OCI-M1 (cell line): ENCODE measurements at places on chromosomes 5 and 9.

- DNase-seq, result no peak
Observed at GRCh38 chr9:95809686-95810085, 65.8 kb upstream of the ERCC6L2 start.

GRCh38 chr9:130421154-130421801 lies 23.5 kb upstream of the ASS1 start:
- no peak for DNase-seq

DNA sequence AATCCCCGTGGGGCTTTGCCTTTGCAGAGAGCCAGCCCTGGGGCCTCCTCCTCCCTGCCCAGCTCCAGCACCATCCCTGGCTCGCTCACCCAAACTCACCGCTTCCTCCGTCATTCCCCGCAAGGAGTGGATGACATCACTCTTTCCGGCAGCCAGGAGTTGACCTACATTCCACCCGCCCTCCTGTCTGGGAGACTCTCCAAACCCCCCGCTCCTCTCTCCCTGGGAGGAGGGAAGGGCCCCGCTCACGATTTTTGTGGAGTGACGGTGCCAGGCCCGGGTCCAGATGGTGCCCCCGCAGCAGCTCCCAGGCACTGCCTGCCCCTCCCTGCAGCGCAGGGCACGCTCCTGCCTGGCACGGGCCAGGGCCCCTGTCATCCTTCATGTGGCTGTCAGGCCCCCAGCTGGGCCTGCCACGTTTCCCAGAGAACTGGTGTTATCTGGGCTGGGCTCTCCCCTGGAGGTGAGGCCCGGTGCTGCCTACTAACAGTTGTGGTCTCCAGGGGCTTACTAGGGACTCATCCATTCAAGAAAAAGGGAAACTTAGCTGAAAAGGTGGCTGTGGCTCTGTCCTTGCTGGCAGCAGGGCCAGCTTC lies 52.3 kb downstream of the NTNG2 start:
- no peak for DNase-seq

DNA sequence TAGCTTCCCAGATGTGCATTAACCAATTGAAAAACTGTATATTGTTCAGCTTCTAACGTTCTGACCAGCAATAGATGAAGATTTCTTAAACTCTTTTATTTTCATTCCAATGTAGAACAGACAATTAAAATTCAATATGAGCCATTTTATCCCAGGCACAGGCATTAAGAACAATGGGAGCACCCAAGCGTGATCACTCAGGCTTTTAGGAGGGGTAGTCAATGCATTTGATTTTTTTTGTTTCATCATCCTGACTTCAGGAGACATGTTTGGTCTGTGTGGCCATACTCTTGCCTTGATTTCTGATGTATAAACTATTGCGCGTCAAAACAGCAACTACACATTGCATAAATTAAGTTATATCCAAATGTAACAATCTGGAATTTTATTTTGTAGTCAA lies 653.0 kb upstream of the RORB start:
- no peak for DNase-seq

DNA sequence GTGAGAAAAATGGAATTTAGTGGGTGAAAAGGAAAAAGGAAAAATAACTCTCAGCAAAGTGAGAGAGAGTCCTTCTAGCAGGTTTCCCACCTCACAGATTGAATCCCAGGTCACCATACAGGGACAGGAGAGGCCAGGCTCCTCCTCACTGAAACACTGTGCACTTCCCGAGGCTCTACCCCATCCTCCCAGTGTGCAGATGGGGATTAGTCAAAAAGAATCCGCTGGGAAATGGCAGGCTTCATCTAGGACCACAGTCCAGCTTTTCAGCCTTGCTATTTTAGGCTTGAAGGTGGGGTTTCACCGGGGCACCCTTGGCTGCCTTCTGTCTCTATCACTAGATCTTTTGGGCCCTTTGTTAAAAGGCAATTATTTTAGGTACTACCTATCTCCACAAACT lies 47.8 kb downstream of the YIPF5 start:
- DNase-seq, result no peak

GRCh38 chr5:102747386-102748166 lies 7.5 kb upstream of the PAM start:
- DNase-seq, result no peak

- no peak for DNase-seq
Observed at GRCh38 chr5:137604348-137605095, 105.4 kb upstream of the SPOCK1 start.

- no peak for DNase-seq
Observed at GRCh38 chr5:64176301-64176700, 10.7 kb downstream of the RNF180 start.

- no peak for DNase-seq
Observed at GRCh38 chr5:64654561-64654938, 35.8 kb upstream of the SHISAL2B start.

GRCh38 chr5:15544039-15544438 lies 44.1 kb downstream of the FBXL7 start:
- no peak for DNase-seq

DNA sequence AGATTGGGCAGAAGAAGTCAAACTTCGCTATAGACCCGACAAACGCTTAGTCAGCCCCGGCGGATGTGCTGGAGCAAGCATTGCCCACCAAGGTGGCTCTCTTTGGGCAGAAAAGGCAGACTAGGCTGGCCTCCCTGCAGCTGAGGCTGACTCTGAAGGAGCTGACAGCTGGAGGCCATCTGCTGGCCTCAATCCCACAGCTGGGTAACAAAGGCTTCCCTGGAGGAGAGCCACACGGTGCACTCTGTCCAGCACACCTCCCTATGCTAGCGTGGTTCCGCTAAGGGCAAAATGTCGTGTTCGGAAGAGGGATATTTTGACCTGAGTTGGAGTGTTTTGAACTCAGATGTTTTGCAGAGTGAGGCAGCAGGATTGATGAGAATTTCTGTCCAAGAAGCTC lies 103.5 kb upstream of the PTCH1 start:
- DNase-seq, result no peak

DNA sequence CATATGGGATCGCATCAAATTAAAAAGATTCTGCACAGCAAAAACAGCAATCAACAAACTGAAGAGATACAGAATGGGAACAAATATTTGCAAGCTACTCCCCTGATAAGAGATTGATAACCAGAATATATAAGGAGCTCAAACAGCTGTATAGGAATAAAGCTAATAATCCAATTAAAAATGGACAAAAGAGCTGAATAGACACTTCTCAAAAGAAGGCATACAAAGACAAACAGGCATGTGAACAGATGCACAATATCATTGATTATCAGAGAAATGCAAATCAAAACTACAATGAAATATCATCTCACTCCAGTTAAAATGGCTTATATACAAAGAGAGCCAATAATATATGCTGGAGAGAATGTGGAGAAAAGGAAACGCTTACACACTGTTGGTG lies 110.6 kb downstream of the PLCXD3 start:
- DNase-seq, result no peak

- no peak for DNase-seq
Observed at GRCh38 chr9:97969014-97969413, 14.1 kb upstream of the ANP32B start.

GRCh38 chr5:136308212-136308795 lies 57.0 kb downstream of the TRPC7 start:
- DNase-seq, result no peak

DNA sequence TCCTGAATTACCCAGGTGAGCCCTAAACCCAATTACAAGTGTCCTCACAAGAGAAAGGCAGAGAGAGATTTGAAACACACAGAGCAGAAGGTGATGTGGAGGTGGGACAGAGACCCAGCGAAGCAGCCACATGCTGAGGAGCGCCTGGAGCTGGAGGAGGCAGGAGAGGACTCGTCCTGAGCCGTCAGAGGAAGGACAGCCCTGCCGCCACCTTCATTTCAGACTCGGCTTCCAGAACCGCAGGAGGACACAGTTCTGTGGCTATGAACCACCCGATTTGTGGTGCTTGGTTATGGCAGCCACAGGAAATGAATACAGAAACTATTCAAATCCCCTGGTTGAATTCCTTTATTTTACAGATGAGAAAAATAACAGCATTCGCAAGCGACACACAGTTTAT lies 16.4 kb upstream of the FBP1 start:
- DNase-seq, result no peak

DNA sequence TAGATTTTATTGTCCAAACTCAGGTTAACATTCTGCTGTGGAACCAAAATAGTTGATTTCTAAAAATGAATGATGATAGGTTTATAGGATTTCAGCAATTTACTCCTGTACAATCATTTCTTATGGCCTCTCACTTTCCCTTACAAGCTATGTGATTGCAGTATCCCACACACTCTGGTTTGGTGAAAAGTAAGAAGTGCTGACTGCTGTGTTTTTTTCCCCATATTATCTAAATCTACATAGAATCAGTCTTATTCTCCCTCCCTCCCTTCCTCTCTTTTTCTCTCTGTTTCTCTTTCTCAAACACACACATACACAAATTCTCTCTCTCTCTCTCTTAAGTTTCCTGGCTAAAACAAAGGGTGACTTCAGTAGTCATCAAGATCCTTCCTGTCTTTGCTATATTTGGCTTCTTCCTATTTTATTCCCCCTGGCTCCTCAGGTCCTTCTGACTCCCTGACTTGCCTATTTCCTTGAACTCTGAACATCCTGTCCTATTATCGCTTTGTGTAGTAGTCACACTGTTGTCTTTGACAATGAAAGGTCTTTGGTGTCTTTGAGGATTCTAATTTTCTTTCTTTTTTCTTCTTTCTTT lies 55.9 kb upstream of the HAPLN1 start:
- DNase-seq, result no peak

GRCh38 chr9:22170990-22171670 lies 162.0 kb upstream of the CDKN2B start:
- peak; percentile 82 for DNase-seq

- peak; percentile 35 for DNase-seq
Observed at GRCh38 chr5:139982157-139982974, 60.7 kb downstream of the NRG2 start.

- peak; percentile 59 for DNase-seq
Observed at GRCh38 chr9:130835441-130836298, 616 bp downstream of the ABL1 start.

GRCh38 chr9:5479994-5480694 lies 29.8 kb downstream of the CD274 start:
- no peak for DNase-seq

GRCh38 chr5:56616454-56617160 lies 198.7 kb upstream of the MAP3K1 start:
- no peak for DNase-seq

GRCh38 chr5:121962958-121963357 lies 1.2 kb downstream of the SRFBP1 start:
- DNase-seq, result no peak

DNA sequence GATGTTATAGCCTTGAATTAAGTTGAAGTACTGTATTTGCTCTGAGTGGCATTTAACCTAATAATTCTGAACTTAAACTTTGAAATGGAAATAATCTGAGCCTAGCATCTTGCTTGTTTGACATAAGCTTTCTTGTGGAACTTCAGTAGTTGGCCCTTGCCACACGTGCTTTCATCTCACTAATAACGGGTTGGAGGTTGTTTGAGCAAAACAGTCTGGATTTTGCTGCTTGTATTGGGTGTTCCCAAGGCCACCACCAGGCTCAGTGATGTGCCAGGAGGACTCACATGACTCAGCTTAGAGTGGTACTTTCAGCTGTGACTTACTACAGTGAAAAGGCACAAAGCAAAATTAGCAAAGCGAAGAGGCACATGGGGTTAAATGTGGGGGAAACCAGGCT lies 35.7 kb downstream of the SECISBP2 start:
- no peak for DNase-seq

GRCh38 chr9:121596515-121596914 lies 54.9 kb upstream of the DAB2IP start:
- DNase-seq, result no peak

- DNase-seq, result no peak
Observed at GRCh38 chr9:107142896-107143603, 140.0 kb upstream of the RAD23B start.

GRCh38 chr9:16527573-16527972 lies 342.9 kb downstream of the BNC2 start:
- DNase-seq, result no peak

GRCh38 chr5:57804505-57804904 lies 321.9 kb upstream of the ACTBL2 start:
- no peak for DNase-seq

DNA sequence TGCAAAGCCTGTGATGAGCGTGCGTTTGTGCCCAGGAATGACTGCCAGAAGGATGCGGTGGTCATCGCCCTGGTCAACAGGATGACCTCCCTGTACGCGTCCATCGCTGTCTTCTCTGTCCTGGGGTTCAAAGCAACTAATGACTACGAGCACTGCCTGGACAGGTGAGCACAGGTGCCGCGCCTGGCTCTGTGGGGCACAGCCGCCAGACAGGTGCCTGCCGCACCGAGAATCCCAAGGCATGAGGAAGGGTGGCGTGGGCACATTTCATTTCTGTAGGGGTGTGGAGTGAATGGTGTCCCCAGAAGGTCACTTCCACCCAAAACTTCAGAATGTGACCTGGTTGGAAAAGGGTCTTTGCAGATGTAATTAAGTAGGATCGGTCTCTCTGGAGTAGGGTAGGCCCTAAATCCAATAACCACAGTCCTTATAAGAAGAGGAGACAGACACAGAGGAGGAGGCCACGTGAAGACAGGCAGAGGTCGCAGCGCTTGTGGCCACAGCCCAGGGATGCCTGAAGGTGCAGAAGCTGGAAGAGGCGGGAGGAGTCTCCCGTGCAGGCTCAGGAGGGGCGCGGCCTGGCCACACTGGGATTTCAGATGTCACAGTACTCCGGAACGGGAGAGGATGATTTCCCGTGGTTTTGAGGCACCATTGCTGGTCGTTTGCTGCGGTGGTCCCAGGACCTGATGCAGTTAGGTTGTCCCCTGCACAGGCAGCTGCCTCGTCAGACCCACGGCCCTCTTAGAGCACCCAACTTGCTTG lies 15.5 kb downstream of the SLC6A18 start:
- DNase-seq, result no peak

GRCh38 chr9:27602142-27602861 lies 29.0 kb upstream of the C9orf72 start:
- DNase-seq, result peak; percentile 38

- no peak for DNase-seq
Observed at GRCh38 chr9:98786750-98787510, 9.4 kb downstream of the ANKS6 start.

DNA sequence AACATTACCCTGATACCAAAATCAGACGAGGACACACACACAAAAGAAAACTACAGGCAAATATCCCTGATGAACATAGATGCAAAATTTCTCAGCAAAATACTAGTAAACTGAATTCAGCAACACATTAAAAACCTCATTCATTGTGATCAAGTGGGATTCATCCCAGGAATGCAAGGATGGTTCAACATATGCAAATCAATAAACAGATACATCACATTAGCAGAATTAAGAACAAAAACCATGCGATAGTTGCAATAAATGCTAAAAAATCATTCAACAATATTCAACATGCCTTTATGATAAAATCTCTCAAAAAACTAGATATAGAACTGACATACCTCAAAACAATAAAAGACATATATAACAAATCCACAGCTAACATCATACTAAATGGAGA lies 36.9 kb upstream of the TNPO1 start:
- no peak for DNase-seq

DNA sequence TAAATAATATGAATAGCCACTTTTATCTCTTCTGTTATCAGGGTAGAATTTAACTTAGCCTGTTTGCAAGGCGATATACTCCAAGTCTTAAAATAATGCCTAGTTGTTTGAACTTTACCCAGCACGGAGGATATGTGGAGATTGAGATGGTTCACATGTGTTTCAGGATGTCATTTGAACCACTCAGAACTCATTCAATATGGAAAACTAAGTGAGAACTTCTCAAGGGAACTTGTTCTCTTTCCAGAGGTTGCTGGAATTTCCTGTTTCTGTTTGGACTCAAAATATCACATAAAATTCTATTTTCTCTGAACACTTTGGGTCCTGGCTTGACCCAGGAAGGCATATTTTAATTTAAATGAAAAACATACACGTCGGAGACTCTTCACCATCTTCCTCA lies 139.1 kb upstream of the MYO10 start:
- DNase-seq, result no peak
